ENCODE measurements at places on chromosomes 13 and 19.

DNA sequence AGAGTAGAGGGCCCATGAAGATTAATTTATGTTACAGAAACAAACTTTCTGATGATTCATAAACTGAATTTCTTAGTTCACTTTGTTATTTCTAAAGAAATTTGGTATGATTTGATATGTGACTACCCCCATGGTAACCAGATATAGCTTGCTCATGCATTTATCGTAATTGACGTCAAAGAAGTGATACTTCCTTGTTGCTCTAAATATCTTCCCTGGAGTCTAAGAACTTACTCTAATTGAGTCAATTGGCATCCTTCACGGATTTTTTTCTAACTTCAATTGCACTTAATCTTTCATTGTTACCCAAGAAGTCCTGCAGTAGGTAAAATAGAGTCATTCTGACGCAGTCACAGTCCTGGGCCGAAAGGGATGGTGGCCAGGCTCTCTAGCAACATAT is 240.9 kb downstream of the GPC5 start:
- no peak for DNase-seq

- no peak for DNase-seq
Measured at GRCh38 chr19:30344446-30345425, 27.4 kb upstream of the ZNF536 start.

DNA sequence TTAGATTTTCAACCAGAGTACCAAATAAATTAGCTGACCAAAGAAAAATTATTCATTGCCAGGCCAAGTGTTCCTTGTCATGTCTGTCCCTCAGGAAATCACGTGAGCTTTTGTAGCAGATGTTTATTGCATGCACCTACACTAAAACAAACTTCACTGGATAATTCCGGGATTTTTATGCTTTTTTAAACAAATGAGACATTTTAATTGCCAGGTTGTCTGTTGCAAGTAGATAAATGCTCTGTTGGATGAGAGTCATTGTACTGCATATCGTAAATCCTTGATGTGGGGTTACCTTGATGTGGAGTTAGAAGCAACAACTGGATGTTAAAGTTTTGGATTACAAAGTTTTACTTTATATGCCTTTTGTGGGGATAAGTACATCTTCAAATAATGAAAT is 1187.7 kb upstream of the PCDH9 start:
- DNase-seq, result no peak

- no peak for DNase-seq
Measured at GRCh38 chr19:58474291-58474996, 1.7 kb upstream of the ZNF446 start.

DNA sequence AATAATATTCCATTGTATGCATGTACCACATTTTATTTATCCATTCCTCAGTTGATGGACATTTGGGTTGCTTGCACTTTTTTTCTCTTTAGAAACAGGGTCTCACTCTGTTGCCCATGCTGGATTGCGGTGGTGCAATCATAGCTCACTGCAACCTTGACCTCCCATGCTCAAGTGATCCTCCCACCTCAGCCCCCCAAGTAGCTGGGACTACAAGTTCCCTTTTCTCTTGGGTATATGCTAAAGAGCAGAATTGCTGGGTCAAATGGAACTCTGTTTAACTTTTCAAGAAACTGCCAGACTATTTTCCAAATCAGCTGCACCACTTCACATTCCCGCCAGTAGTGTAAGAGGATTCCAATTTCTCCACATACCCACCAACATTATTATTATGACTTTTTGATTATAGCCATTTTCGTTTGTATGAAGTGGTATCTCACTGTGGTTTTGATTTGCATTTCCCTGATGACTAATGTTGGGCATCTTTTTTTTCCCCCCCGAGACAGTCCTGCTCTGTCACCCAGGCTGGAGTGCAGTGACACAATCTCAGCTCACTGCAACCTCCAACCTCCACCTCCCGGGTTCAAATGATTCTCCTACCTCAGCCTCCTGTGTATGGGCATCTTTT is 7.6 kb upstream of the IPO5 start:
- DNase-seq, result peak; percentile 78

GRCh38 chr13:57739089-57739488 is 107.5 kb downstream of the PCDH17 start:
- DNase-seq, result no peak

- no peak for DNase-seq
Measured at GRCh38 chr19:2135474-2136402, 15.6 kb downstream of the AP3D1 start.

- no peak for DNase-seq
Measured at GRCh38 chr13:59504407-59504806, 659.3 kb downstream of the DIAPH3 start.

DNA sequence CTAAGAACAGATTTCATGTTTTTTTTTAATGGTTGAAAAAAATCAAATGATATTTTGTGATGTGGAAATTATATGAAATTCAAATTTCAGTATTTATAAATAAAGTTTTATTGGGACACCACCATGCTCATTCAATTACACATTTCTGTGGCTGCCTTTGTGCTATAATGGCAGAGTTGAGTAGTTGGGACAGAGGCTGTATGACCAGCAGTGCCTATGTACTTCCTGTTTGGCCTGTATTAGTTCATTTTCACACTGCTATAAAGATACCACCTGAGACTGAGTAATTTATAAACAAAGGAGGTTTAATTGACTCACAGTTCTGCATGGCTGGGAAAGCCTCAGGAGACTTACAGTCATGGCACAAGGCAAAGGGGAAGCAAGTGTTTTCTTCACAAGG is 33.6 kb downstream of the AKAP11 start:
- DNase-seq, result no peak

DNA sequence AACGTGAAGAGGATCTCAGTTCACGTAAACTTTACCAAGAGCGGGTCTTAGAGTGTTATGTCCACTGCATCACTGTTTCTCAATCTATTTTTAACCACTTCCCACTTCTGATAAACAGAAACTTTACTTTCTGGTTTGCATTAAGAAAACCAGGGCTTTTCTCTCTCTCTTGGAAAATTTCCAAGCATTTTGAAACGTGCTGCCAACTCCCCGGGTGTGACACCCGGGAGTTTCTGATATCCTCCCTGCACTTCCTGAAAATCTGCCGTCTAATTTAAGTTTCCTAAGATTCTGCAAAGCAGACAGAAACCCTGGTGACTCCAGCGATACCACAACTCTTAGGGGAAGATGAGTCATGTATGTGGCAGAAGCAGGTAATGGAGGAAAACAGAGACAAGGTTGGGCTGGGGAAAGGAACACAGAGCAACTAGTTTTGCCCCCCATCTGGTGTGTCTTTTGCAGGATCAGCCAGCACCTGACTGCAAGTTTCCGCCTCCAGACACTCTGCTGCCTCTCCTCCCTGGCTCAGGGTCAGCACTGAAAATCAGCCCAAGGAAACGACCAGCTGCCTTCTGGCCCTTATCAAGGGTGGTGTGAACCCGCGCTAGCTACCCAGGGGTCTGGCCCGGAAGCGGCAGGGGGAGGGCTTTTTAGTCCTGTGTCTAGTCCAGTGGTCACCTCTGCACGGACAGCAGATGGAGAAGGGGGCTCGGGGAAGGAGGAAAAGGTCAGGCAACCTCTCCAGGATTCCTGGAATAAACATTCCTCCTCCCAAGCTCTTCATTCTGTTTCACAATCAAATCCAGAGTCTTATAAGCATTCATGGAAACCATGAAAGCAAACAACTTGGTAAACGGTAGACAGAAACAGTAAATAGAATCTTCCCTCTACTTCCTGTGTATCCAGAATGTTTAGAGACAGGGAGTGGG is 11.3 kb upstream of the FFAR2 start:
- no peak for DNase-seq

DNA sequence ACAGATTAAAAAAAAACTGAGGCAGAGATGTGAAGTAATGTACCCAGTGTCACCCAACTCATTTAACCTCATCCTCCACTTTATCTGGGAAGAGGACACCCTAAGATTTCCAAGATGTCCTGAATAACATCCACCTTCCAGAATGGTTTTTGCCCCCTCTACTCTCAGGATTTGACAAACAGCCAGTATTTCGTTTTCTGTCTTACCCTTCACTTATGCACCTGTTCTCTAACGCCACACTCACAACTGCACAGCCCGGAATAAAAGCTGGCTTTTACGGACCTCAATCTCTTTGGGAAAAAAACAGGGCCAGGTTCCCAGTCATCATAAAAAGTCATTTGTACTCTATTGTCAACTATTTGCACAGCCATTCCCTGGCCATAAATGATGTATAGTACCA is 21.2 kb upstream of the CEACAM6 start:
- no peak for DNase-seq

GRCh38 chr19:31595521-31595920 is 246.3 kb upstream of the TSHZ3 start:
- DNase-seq, result no peak

DNA sequence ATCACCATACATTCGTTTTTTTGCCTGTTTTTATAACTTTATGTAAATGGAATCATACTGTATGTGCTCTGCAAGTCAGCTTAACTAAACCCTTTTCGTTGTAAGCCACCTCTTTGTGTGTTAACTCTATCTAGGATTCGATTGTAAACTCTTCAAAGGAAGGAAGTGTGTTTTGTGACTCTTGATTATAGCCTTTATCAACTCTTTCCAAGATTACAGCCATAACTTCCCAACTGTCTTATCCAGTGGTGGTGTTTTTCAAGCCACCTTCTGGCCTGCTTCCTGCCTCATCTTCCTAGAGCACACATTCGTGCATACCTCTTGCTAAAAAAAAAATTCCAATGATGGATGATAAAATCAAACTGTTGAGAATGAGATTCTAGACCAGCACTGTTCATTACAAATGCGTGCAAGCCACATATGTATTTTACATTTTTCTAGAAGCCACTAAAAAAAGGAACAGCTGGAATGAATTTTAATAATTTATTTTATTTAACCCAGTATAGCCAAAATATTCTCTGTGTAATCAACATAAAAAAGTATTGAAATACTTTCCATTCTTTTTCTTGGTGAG is 12.0 kb upstream of the FBXL3 start:
- DNase-seq, result no peak

GRCh38 chr13:72850959-72851677 is 69.2 kb downstream of the PIBF1 start:
- no peak for DNase-seq

GRCh38 chr19:1466461-1467214 is 12.4 kb downstream of the C19orf25 start:
- DNase-seq, result no peak

DNA sequence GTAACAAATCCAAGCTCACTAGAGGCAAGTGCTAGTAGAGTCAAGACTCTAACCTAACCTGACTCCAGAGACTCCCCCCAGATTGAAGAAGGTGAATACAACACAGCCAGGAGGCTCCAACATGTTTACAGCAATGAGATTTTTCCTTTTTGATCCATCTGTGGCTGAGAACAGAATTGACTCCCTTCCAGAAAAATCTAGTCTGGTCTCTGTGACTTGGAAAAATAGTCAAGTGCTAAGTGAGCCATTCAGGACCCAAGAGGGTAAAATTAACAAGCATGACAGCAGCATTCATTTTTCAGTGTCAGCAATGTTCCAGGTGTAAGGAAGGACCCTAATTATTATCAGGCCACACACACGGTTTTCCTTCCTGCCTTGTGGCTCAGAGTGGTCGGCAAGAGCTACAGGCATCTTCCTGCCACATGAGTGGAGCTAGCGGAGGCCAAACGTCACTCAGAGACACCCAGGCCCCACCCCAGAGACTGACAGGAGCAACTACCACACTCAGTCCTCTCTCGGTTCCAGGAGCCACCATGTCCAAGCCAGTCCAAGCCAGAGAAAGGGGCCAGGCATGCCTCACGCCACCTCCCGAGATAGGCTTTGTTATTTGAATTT is 395.1 kb downstream of the FOXO1 start:
- DNase-seq, result no peak

GRCh38 chr13:80862456-80862855 is 521.5 kb upstream of the SPRY2 start:
- DNase-seq, result no peak

- no peak for DNase-seq
Measured at GRCh38 chr19:1521636-1522035, 2.2 kb upstream of the PLK5 start.
